NCI-H1930 (cell line): ENCODE measurements at places on chromosomes 5 and 9.
A peak's percentile ranks its signal among the peaks of the same experiment; 100 is the strongest.

- no peak for DNase-seq
Observed at GRCh38 chr5:19950897-19951296, 37.1 kb downstream of the CDH18 start.

DNA sequence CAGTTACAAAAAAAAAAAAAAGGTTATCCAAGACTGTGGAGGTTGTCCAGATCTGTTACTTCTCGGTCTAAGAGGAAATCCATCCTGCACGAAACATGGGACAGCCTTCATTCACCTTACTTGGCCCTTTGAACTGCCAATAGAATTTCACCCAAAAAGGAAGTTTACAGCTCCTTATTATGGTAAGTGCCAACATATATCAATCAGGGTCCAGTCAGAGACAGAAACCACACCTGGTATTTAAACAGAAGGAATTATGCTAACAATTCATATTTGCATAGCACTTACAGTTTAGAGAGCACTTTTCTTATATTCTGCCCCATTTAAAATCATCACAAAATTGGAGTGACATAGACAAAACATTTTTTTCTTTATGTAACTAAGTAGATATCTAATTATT is 93.6 kb upstream of the PTPN3 start:
- no peak for DNase-seq

GRCh38 chr9:91844190-91844589 is 105.8 kb downstream of the ROR2 start:
- no peak for DNase-seq

DNA sequence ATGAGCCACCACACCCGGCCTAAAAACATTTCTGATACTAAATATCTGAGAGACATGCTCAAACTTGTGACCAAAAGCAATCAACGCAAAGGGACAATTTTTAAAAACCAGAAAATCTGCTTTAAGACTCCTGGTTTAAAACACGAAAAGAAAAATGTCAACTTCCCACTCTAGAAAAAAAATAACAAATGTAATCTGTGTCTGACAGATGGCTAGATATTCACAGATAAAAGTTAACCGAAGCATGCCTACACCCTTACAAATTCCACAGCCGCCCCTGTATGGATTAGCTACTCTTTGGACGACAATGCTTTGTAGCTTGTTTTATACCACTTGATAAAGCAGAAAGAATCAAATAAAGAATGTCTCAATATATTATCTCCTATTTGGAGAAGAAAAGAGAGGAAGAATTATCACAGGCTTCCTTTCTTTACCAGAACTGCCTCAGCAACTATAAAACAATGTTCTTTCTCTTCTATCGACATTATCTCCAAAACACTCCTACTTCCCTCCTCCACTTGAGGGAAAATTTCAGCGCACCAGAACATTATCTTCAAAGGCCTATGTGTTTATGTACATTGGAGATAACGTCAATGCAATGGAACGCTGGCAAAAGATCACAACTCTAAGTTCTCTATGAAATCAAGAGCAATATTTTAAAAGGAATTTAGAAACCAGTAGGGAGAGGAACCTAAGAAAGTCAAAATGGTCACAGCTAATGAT is 26.2 kb downstream of the CEMIP2 start:
- DNase-seq: no peak

GRCh38 chr9:98607152-98607551 is 101.6 kb downstream of the GABBR2 start:
- no peak for DNase-seq

DNA sequence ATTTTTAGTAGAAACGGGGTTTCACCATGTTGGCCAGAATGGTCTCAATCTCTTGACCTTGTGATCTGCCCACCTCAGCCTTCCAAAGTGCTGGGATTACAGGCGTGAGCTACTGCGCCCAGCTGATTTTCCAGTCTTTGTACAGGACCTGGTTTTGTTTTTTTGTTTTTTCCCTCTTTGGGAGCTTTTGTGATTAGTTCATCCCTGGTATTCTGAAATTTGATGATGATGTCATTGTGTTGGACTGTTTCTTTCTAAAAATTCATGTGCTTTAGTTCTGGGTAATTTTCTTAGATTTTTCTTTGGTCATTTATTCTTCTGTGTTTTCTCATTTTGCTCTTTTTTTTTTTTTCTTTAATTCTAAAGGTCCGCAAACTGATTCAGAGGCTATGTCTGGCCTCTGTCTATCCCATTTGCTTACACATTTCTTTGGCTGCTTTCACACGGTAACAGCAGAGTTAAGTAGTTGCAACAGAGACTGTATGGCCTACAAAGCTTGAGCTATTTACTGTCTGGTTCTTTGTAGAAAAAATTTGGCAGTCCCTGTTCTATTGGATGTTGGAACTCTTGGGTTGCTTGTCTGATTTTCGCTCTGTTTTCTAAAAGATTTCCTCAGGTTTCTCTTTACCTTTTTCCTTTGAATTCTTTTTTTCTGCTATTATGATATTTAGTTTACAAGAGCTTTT is 24.8 kb downstream of the STX17 start:
- DNase-seq: no peak

GRCh38 chr5:14560091-14560595 is 21.4 kb upstream of the OTULINL start:
- peak; percentile 66 for DNase-seq

DNA sequence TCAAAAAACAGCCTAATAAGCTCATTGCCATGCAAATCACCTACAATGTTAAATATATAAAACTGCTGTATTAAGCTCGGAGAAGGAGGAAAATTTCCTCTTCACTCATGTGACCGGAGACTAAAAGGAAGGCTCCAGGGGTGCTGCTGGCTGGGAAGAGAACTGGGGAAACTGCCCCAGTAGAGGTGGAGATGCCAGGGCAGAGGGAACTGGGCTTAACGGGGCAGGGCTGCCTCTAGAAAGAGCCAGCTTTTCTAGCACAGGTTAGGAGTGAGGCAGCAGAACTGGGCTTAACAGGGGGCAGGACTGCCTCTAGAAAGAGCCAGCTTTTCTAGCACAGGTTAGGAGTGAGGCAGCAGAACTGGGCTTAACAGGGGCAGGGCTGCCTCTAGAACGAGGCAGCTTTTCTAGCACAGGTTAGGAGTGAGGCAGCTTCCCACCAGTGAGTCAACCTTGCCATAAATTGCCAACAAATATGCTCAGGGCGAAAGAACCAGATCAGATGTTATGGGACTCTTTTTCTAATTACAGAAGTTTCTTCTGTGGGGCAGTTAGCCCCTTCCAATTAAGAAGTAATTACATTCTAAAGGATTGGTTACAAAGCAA is 115.3 kb downstream of the FANCC start:
- no peak for DNase-seq

DNA sequence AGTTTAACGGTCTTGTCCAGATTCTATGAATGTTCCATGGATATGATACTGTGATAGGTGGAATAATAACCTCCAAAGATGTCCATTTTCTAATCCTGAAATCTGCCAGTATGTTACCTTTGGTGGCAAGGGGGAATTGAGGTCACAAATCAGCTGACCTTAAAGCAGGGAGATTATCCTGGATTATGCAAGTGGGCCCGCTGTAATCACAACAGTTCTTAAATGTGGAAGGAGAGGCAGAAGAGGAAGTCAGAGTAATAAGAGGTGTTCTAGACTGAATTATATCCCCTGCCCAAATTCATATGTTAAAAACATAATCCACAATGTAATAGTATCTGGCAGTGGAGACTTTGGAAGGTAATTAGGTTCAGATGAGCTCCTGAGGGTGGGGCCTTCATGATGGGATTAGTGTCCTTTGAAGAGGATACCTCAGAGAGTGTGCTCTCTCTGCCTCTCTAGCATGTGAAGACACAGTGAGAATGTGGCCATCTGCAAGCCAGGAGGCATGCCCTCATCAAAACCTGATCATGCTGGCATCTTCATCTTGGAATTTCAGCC is 47.6 kb upstream of the ZFAND5 start:
- no peak for DNase-seq

GRCh38 chr5:163938595-163938994 is 433.2 kb downstream of the MAT2B start:
- DNase-seq: no peak

DNA sequence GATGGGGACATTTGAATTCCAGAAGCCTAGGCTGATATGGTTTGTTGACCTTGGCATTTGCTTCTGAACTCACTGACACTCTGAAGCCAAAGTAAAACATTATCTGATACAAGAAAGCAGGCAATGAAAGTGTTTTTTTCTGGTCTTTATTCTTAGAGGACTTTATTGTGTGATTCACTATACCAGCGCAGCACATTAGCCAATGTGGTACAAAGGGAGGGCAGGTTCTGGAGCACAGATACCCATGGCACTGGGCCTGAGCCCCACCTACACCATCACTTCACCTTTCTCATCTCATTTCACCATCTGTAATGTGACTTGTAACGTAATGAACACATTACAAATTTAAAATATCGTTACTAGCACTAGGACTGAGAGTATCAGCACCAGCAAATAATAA is 89.7 kb upstream of the ZNF366 start:
- no peak for DNase-seq

DNA sequence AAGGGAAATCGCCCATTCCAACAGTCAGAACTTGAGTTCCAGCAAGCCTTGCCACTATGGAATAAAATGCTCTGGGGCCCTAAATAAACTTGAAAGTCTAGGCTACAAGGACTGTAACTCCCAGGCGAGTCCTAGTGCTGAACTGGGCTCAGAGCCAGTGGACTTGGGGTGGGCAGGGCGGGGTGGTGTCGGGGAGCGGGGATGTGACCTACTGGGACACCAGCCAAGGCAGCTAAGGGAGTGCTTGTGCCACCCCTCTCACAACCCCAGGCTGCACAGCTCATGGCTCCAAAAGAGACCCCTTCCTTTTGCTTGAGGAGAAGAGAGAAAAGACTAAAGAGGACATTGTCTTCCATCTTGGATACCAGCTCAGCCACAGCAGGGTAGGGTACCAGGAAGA is 61.5 kb downstream of the MEIKIN start:
- no peak for DNase-seq

DNA sequence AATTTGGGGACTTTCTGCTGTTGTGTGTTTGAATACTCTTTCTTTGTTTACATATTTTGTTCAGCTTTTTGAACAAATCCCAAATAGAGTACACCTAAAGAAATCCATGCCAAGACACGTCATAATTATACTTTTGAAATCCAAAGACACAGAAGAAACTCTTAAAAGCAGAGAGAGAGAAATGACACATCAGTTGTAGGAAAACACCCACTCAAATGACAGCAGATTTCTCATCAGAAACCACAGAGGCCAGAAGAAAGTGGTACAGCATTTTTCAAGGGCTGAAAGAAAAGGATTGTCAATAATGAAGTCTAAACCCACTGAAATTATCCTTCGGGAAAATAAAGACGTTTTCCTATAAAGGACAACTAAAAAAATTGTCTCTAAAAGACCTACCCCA is 378.6 kb downstream of the GADD45G start:
- no peak for DNase-seq

DNA sequence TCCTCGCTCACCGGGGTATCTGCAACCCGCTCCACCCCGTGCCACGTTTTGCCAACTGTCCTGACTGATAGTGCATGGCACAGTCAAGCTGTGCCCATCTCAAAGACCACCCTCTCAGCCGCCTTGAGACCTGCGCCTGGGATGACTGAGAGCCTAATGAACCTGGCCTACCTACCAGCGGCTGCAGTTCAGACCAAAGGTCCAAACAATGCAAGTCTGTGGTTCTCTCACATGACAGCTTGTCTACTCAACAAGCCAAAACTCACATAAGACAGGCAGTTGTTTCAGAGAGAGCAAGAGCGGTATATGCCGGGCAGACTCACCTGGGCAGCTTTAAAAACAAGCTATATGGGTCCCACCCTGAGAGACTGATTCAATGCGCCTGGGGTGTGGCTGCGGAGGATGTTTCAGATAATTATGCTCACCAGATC is 70.5 kb downstream of the EPB41L4B start:
- DNase-seq: no peak

DNA sequence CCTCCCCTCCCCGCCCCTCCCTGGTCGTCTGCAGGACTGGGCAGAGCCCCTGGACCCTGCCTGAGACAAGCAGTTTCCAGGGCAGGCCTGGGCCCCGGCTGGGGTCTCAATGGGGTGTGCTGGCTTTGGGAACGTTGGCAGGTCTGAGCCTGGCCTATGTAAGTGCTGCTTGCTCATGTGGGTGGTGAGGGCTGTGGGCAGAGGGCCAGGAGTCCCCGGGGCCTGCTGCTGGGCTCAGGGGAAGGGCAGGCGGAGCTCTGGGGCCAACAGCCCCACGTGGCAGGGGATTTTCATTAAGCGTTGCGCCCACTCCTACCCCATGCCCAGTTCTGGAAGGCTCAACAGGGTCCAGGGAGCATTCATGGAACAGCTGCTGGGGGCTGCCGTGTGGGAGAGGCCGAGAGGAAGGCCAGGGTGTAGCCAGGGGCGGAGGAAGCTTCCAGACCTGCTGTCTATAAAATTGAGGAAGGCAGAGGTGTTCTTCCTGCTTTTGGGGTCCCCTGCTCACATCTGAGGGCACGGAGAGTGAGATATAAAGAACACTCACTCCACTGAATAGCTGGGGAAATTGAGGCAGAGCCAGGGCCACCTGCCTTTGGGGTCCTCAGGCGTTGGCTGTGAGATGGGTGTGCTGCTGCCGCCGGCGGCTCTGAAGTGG is 32.5 kb downstream of the RXRA start:
- no peak for DNase-seq

- no peak for DNase-seq
Observed at GRCh38 chr5:143641549-143642355, 170.2 kb upstream of the HMHB1 start.

GRCh38 chr9:121648799-121649198 is 2.6 kb upstream of the DAB2IP start:
- DNase-seq: no peak

DNA sequence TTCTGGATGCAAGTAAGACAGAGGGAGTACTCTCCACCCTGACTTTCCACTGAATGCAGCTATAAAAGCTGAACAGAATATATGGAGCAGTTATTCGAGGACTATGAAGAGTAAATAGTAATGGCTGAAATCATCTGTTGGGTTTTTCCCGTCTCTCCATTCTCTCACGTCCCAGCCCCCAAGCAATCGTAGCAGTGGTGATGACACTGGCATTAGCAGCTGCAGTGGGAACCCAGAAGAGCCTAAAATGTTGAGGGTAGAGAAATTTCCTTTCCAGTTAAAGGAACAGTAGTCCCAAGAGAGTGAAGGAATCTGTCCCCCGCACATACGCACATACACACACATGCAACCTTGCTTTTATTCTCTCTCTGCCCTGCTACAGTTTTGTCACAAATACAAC is 33.2 kb downstream of the MED27 start:
- no peak for DNase-seq

DNA sequence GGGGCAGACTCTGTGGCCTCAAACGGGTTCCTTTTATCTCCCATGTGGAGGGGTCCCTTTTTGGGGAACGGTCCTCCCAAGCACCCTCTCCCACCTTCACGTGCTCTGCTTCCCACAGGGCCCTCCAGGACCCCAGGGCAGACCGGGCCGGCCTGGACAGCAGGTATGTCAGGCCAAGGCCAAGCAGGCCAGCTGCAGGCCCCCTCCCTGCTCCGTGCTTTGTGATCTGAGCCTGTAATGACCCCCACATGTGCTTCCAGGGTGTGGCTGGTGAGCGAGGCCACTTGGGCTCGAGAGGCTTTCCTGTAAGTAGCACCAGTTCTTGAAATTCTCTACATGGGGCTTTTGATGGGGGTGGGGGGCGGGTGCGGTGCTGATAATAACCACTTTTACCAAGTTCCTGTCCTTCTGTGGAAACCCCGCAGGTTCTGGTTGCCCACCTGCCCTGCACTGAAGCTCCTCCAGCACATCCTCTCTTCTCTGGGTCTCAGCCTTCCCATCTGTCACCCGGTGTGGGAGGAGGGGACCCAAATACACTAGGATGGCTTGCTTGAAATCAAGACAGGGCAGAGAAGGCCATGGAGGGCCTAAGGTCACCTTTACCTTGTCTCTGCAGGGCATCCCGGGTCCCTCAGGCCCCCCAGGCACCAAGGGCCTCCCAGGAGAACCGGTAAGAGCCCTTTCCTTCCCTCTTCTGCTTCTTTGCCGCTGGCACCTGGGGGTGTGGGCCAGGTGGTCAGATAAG is 57.9 kb upstream of the ORM1 start:
- DNase-seq: no peak
